ENCODE measurements at places on chromosomes 3 and 15.

DNA sequence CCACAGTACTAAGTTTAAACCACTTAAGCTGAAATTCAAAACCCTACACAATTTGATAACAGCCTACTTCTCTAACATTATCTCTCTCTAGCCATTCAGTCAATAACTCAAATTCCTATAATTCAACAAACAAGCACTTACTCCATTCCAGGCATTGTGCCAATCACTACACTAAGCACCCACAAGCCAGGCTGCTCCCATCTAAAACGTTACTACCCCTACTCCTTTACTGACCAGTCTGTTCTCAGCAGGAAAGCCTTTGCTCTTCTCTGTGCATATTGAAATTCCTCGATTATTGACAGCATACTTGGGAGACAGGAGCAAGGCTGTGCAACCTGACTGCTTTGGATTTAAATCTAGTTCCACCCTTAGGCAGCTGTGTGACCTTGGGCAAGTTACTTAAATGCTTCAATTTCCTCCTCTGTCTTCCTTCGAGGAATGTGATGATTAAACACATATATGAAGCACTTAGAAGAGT lies 177.2 kb upstream of the THBS1 start:
- DNase-seq: no peak

DNA sequence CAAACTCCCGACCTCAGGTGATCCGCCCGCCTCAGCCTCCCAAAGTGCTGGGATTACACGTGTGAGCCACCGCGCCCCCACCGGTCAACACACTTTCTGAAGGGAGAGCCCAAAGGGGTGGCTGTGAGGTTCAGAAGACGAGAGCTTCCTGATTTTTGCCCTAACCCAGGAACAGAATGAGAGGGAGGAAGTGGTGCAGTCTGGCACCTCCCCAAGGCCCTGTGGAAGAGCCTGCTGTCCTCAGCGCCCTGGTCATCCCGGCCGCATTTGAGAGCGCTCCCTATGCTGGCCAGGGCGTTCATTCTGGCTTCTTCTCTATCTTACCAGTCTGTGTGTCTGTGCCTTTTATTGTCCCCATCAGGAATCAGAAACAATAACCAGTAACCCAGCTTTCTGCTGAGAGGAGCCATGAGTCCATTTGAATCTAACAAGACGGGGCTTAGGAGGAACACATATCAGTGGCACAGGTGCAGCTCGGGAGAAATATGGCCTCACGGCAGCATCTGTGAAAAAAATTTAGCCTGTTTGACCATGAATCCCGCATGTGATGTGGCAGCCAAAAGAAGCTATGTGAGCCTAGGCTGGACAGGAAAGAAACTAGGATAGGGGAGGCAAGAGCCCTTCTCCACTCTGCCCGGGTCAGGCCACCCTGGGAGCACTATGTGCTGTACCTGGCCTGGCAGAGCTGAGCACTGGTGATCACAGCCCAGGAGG lies 12.9 kb downstream of the BDH1 start:
- peak; percentile 44 for DNase-seq

DNA sequence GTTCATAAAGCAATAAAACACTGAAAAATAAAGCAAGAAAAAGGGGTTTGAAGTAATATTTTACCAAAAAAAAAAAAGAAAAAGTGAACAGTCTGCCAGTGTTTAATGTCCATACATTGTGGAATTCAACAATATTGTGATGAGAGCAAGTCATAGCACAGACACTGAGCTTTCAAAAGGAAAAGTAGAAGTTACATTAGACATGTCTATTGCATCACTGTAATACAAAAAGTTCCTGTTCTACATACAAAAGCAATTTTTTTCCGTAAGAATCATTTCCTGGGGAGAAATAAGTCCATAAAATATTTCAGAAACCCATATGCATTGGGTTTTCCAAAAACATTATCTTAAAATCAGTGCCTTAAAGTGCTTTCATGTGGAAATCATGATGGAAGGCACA lies 11.8 kb upstream of the HDC start:
- DNase-seq: no peak

DNA sequence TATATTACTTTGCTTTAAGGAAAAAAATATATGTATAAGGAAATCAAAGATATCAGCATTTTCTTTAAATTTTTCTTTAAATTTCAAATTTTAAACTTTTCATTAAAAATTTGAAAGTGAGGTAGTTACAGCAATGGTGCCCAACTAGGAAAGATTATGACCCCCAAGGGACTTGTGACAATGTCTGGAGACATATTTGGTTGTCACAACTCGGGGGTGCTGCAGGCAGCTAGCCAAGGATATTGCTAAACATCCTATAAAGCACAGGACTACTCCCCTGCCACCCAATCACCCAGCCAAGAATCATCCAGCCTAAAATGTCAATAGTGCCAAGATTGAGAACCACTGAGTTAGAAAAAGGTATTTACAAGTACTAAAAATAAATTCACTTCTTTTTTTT lies 57.3 kb downstream of the SLC4A7 start:
- DNase-seq: no peak

DNA sequence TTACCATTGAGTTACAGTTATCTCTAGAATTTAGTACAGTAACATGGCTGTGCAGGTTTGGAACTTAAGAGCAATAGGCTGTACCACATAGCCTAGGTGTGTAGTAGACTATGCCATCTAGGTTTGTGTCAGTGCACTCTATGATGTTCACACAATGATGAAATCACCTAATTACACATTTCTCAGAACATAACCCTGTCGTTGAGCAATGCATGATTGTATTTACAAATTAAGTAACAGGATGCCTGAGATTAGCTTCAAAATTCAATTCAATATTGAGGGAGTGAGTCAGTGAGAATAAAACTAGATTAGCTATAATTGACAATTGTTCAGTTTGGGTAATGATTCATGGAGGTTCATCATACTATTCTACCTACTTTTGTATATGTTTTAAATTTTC lies 633.8 kb downstream of the IGSF11 start:
- no peak for DNase-seq

DNA sequence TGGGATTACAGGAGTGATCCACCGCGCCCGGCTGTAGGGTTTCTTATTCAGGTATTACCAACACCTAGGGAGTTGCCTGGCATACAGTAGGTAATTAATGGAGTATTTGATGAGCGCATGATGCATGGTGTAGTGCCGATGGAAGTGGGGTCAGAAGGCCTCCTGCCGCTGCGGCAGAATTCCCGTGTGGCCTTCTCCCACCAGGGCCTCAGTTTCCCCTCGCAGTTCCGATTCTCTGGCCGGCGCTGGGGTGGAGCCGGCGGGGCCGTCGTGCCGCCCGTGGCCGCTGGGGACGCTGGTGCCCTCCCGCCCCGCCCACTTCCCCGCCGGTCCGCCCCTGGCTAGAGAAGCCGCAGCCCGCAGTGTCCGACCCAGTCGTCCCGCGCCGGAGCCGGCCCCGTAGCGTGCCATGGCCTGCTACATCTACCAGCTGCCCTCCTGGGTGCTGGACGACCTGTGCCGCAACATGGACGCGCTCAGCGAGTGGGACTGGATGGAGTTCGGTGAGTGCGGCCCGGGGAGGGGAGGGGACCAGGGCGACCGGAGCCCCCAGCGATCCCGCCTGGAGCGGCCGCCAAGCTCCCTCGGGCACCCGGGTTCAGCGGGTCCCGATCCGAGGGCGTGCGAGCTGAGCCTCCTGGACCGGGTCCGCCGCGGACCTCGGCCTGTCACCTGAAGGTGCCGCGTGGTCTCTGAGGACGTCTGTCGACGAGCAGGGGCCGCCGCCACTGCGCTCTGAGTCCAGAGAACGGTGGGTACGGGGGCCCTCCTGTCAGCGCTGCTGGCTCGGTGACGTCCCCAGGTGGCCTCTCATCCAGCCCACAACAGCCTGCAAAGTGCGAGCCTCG lies at the start of gene IRAK2:
Gene IRAK2, plus strand, starts transcription at position 374 of the 848 bp plus-strand sequence. Its CDS starts 36 bp downstream, at position 410.
- peak; percentile 81 for DNase-seq

DNA sequence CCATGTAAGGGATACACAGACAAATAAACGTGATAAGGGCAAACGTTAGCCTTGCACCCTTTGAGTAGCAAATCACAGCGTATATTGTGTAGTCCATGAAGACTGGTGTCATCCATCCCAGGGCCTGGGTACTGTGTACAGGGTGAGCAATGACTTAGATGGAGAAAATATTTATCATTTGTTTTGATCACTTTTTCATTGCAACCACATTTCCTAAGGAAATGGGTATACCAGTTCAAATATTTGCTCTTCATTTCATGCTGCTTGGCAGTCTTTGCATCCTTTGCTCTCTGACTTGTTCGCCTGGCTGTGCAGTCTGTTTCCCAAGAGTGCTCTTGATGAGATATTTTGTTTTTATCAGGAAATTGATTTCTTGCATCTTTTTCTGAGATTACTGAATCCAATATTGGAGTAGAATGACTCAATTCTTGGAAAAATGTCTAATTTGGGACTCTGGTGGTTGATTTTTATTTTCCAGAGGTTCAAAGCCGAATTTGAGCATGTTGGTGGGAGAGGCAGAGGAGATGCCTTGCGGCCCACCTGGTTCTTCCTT lies 424.6 kb upstream of the SEMA6D start:
- DNase-seq: no peak

DNA sequence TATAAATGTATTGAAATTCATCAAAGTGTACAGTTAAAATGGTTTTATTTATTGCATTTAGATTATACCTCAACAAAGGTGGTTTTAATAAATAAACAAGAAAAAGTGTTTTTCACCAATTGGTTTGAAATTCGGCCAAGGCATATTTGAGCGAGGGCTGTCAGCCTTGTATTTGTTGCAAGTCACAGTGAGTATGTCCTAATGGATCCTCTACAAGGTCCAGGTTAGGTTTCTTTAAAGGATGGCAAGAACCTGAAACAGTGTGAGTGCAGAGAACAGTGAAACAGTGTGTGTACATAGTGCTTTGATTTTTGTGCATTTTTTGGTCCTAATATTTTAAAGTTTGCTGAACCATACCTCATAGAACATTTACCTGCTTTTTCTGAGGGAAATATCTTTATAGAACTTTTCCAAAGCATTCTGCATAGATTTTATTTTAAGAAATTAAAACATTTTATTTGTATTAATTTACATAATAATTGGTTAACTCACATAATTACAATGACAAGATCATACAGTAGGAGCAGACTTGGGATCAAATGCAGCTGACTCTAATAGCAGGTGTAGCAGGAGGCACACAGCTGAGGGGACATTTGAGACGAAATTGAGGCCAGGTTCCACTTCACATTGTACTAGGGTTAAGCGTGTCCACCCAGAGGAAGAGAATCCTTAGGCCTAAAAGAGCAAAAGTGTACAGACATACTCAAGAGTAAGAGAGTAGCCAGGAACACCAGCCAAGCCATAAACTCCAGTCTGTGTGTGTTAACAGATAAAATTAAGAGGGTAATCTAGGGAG lies 428.8 kb upstream of the TPRG1 start:
- DNase-seq: no peak

DNA sequence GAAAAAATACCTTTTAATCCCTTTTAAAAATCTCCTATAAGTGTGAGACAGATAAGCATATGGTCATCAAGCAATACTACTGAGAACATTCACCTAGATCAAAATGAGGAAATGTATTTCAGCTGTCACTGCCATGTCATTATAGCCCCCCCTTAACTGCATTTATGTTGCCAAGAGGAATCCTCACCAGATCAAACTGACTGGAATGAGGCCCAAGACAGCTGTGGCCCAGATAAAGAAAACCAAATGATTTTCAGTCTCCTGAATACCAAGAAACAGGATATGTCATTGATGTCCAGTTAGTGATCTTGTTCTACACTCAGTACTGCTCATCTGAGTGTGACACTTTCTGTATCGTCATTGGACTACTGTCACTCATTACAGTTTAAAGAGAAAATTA lies 35.1 kb upstream of the CPB1 start:
- no peak for DNase-seq

- DNase-seq: no peak
Measured at GRCh38 chr3:192824313-192824712, 93.3 kb downstream of the MB21D2 start.

GRCh38 chr15:22872936-22873701 lies 34.7 kb downstream of the NIPA2 start:
- no peak for DNase-seq

DNA sequence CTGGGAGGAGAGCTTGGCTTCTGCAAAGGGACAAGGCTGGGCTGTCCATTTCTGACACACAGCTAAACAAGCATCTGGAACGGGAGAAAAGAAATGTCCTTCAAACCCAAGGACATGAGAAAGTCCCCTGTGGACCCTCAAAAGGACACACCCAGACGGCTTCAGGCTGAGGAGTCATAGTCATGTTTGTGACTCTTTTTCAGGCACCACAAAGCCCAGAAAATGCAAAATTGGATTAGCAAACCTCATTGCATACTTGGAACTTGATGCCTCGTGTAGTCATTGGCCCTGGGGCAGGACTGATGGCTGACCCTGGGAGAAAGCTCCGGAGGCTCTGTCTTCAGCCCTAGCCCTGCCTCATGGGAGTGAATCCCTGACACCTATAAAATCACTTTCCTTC lies 21.5 kb downstream of the FAM174B start:
- DNase-seq: no peak

DNA sequence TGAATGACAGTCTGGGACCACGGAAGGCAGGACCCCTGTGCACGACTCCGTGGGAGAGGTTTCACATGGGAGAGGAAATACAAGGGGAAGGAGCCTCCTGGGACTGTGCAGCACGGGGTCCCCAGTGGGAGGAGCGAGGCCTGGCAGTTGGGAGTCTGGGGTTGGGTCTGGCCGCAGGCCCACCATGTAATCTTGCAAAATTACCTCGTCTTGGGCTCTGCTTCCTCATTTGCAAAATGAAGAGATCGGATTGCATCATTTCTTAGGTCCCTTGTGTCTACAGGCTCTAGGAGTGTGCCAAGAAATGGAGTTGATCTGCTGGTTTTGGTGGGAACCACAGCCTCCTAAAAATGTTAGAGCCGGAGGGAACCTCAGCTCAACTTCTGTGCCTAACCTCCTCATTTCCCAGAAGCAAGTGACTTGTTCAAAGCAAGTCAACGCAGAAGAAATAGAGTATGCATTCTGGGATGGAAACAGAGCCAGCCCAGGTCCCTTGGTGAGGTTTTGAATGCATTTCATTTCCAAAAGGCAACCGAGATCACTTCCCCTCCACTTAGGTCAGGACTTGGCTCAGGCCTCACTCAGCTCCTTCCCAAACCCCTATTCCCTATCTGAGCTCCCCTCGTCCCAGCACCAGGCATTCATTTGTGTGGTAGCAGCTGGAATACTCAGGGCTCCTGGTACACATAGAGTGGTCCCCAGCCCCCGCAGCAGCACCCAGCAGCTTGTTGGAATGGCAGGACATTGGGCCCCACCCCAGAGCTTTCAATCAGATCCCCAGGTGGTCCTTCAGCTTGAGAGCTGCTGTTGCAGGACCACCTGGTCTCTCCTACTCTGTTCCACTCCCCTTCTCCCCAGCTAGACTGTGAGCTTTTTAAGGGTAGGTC lies 267.7 kb downstream of the XXYLT1 start:
- DNase-seq: peak; percentile 33

Measured in adrenal gland (tissue), 19 donors.